Inflammatory macrophage (primary cell): ENCODE measurements at places on chromosomes 16 and 17.
A peak's percentile ranks its signal among the peaks of the same experiment; 100 is the strongest.

- DNase-seq, result no peak
Measured at GRCh38 chr17:44795928-44796327, 34.2 kb downstream of the GJC1 start.

GRCh38 chr16:9323170-9323569, 231.7 kb downstream of the HAPSTR1 start:
- DNase-seq, result no peak

DNA sequence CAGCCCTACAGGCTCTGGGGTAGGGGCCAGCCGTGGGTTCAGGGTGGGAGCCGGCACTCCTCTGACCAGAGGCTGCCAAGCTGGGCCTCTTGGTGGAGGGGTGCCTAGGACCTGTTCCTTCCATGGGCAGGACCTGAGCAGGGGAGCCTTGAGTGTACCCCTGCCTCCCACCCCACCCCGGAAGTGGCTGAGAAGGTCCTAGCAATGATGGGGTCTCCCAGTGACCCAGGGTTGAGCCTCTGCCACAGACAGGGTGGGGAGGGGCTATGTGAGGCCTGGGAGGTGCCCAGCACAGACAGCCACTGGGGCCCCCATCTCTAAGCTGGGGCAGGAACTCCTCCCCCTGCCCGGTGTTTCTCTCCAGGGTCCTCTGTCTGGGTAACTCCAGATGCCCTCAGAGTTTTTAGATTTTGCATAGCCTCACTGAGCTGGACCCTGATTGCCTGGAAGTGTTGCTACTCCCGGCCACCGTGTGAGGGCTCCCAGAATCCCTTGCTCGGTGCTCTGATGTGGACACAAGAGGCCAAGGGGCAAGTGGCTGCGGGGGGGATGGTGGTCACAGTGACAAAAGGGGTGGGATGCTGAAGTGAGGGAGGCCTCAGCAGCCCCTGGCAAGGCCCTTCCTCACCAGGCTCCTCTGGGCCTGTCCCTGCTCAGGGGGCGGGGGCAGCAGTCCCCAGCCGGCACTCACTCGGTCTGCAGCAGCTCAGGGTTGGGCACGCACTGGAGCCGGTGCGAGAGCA, 6.4 kb upstream of the MTSS2 start:
- no peak for DNase-seq

GRCh38 chr17:75152922-75153779, 1.2 kb downstream of the JPT1 start:
- peak; percentile 51 for DNase-seq

DNA sequence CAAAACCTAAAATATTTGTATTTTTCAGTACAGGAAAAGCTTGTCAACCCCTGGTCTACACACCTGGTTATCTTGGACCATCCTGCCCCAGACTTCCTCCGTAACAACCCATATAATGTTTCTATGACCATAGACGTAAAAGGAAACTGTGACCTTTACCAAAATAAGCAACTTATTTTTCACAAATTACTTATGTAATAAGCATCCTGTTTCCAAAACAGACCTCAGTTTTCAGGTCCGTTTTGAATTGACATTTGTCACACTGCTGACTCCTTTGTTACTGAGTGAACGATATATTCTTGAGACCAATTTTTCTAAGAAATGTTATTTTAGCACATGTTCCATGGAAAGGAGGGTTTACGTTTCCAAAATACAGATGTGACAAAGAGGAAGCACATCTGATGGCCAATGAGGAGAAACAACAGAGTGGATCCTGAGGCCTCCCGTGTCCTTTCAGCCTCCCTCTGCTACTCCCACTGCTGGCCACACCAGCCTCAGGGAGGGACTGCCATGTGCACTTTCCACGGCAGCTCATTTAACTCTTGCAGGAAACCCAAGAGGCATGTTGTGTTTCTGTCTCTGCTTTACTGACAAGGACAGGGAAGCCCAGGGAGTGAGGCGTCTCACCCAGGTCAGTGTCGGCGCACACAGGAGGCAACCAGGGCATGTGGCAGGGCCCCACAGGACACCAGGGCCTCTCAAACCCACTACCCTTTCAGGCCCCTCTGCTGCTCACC, 20.1 kb upstream of the ALDH3A1 start:
- peak; percentile 23 for DNase-seq

DNA sequence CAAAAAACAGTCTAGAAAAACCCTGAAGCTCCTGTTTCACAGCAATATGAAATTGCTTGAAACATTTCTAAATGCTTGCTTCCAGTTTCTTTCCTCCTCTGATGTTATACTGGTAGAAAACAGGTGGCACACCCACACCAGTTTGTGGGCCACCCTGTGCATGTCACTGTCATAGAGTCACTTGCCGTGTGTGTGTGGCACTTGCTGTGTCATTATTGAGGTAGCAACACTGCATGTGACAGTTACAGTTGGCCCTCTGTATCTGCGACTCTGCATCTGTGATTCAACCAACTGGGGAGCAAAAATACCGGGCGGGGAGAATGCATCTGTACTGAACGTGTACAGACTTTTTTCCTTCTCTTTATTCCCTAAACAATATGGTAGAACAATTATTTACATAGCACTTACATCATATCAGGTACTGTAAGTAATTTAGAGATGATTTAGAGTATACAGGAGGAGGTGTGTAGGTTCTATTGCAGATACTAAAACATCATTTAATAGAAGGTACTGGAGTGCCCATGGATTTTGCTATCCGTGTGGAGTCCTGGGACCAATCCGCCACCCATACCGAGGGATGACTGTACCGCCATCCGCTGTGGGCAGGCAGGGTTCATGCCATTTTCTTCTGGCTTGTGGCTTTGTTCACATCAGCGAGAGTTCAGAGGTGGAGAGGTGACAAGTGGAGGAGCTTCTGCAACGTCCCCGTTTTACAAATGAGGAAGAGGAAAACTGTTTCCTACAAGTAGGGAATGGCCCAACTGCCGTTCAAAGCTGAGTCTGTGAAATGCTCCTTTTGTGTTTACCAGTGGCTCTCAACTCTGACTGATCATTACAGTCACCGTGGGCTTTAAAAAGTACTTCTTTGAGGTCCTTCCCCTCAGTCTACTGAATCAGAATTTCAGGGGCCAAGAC, 373.7 kb downstream of the SNX29 start:
- DNase-seq, result peak; percentile 49

DNA sequence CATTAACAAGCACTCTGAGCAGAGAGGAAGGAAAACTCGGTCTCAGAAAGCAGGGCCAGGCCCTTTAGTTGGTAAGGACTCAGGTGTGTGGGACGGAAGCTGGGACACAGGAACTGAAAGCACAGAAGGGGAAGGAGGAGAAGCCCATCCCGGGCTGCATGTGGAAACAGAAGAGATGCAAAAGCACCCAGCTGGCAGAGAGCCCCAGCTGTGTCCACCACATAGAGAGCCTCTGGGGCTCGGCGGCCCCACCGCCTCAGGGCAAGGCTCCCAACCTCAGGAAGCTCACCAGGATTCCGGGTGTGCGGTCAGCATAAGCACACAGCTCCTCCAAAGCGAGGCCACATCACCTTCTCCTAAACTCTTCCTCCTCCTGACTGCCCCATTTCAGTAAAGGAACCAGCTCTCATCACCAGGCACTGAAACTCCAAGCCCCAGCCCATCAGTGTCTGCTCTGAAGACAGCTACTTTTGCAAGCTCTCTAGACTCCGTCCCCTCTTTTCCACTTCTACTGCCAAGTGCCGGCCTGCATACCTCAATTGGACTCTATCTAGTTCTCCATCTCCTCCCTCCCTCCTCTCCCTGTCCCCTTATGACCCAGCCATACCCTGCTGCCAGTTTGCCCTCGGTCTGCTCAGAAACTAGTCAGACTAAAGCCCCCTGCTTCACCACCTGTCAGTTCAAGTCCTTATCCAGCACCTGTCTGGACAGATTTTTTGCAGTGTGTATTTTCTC, 6.0 kb downstream of the ST3GAL2 start:
- peak; percentile 48 for DNase-seq
